Activated CD8-positive, alpha-beta memory T cell treated with anti-CD3 and anti-CD28 coated beads for 48 hours (primary cell): ENCODE measurements at places on chromosomes 16 and 17.

DNA sequence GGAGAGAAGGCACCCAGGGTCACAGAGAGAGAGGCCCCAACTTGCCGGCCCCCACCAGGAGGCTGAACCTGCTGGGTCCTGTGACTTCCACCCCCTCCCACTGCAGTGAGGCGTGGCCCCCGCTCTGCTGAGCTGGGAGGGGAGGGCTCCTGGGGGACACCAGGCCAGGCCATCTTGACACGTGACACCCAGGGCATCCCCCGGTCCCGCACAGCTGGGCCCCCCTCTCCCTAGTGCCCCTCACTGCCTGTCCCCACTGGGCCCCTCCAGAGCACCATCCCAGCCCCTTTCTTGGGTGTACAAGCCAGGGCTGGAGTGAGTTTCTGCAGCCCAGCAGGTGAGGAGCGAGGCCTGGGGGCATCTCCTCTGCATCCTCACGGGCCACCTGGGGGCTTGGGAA, 12.4 kb downstream of the UBALD1 start:
- DNase-seq: no peak

DNA sequence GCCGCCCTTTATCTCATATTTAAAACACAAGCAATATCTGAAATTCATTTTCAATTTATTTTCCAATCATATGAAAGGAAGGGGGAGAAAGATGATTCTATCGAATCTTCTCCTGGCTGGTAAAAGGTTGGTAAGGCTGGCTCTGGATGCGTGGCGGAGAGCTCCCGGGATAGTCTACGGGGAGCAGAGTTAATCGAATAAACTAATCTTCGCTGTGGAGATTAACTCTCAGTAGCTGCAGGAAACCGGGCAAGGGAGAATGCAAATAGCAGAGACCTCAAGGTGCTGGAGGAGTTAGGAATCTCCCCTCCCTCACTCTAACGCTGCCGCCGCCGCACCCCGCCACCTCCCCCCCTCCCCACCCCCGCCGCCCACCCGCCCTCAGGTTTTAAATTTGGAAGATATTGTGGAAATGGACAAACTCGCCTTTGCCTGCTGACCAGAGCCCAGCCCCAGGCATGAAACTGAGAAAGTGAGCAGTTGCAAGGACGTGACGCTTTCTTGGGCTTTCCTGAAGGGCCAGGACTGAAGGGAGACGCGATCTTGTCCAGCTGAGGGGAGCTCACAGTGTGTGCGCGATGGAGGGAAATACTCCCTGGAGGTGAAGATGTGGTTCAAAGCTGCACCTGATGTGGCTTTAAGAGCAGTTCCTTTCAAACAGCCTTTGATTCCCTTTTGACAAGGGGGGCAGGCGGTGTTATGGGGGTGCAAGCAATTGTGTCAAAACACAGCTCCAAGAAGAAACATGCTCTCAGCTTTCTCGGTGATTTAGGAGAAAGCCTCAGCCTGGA, 308.2 kb upstream of the IRX3 start:
- no peak for DNase-seq

DNA sequence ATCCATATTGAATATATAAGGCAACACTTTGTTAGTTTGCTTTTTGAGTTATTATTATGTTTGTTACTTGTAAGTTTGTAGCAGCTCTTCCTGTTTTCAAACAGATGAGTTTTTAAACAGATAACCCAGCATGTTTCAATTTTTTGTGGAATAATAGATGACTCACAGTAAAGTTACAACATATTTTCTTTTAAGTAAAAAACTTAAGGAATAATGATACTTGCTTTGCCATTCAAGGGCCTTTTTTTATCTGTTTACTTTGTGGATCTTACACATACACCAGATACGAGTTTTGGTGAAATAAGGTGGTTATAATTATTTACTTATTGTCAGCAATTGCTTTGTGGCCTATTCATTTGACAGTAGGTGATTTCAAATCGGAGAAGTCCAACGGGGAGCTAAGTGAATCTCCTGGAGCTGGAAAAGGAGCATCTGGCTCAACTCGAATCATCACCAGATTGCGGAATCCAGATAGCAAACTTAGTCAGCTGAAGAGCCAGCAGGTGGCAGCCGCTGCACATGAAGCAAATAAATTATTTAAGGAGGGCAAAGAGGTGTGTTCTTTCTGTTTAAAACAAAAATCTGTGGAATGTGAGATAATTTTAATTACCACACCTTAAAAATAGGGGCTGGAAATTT, 66.3 kb downstream of the BPTF start:
- DNase-seq: no peak

DNA sequence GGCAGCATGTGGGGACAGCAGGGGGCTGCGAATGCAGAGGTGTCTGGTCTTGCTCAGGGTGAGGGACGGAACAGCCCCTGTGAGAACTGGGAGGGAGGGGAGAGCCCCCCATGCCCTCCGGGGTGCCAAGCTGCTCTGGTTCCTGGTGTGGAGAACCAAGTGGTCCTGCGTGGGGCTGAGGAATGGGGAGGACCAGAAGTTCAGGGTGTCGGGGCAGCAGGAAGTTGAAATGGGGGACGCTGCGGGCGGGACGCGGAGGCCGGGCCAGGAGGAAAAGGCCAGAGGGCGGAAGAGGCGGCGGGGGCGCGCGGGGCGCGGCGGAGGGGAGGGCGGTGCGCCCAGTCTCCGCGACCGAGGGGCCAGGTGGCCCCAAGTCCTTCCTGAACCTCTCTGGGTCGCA, 3.6 kb downstream of the ALDH3A1 start:
- DNase-seq: no peak

GRCh38 chr17:62899361-62899760, 66.7 kb upstream of the TANC2 start:
- DNase-seq: no peak

- DNase-seq: no peak
Observed at GRCh38 chr16:85220964-85221731, 108.9 kb upstream of the CIBAR2 start.

DNA sequence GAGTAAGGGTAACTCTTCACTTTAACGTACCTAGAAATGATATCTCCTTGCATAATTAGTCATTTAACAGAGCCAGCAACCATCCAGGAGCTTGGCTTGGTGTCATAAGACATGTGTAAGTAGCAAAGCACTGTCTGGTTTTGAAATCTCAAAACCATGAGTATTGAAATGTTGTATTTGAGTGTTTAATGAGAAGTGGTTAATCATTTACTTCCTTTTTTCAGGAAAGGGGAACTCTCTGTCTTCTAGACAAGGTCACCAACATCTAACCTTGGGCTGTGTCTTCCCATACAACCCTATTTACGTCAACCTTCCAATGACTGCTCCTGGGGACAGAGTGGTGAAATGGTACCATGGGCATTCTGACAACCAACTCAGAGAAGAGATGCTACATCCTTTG, 27.1 kb downstream of the PMP22 start:
- no peak for DNase-seq

- no peak for DNase-seq
Observed at GRCh38 chr17:66809408-66809807, 25.5 kb upstream of the CACNG5 start.

DNA sequence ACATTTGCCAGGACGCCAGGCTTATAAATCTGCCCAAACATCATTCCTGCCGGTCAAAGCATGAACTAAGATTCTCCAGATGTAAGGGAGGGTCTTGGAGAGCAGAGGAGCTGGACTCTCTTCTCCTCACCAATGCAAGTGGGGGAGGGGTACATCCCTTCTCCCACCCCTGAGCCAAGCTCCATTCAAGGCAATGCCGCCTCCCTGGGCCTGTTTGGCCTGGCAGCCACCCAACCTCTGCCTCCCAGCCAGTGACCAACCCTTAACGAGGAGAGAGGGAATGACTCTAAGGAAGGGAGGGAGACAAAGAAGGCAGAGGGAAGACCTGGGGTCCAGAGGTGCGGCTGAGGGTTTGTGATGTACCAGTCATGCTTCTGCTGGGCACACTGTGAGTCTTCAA, 13.8 kb downstream of the C17orf50 start:
- DNase-seq: no peak

GRCh38 chr16:47721006-47721637, 260.0 kb downstream of the PHKB start:
- DNase-seq: no peak

- peak; percentile 71 for DNase-seq
Observed at GRCh38 chr17:50139950-50140885, 10.3 kb upstream of the SAMD14 start.

GRCh38 chr16:56916571-56917403, 15.2 kb upstream of the HERPUD1 start:
- no peak for DNase-seq

- no peak for DNase-seq
Observed at GRCh38 chr17:17129466-17129865, 76.7 kb downstream of the PLD6 start.

DNA sequence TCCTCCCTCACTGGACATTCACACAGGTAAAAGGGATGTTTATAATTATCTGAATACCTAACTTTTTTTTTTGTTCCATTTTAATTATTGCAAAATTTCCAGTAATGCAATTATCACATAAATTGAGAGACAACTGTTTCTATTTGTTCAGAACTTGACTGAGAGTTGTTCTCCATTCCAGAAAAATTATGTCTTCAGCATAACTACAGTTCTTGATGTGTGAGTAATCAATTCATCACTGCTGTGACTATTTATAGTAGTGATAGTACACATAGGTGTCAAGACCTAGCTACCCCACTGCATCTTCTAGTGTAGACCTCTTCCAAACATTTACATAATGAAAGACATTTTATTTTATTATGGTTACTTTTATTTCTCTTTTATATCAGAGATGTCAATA, 5.8 kb upstream of the TNRC6A start:
- no peak for DNase-seq

DNA sequence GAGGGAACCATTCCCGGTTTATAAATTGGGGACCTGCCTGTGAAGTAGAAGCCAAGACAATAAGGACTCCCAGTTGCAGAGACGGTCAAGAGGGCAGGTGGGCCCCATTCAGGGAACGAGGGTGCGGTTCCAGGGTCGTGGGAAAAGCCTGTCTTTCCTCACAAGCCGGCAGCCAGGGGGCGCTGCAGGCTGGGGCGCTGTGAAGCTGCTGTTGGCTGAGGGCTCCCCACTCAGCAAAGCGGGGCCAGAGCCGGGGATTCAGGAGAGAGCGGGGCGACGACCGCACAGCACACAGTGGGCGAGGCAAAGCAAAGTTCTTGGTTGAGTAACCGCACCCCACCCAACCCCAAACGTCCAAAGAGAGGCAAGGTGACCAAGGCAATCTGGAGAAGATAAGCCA, 24.9 kb downstream of the CDRT15 start:
- DNase-seq: no peak

DNA sequence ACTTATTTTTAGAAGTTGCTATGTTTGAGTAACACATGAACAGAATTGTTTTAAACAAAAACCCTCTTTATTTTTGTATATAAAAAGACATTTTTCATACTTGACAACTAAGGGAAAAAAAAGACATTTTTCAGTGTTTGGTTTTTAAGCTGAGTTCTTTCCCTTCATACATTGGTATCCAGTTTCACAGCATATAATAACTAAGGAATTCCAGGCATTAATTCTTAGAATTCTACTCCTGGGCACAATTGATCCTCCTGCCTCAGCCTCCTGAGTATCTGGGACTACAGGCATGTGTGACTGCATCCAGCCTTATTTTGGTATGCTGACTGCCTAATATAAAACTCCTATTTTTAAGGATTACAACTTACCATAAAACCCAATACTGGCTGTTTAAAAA, 8.4 kb downstream of the FBXO47 start:
- no peak for DNase-seq

- DNase-seq: no peak
Observed at GRCh38 chr16:11082108-11082859, 137.9 kb downstream of the CLEC16A start.

DNA sequence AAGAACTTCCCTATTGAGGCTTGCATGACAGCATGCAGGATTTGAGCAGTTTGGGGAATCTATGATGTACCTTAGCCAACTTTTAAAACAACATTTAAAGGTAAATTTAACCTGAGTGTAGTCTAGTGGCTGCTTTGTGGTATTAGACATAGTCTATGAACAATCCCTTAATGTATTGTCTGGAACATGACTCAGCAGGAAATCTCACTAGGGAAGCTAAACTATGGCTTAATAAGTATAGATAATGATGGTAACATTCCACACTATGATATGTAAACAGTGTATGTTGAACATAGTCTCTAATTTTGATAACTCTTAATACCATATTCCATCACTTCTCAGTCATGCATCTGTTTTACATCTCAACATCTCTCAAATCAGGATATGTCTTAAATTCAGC, 52.1 kb upstream of the SLC12A3 start:
- DNase-seq: no peak

GRCh38 chr17:83190004-83190385, 110.6 kb downstream of the METRNL start:
- no peak for DNase-seq

GRCh38 chr16:11677959-11678881, 10.0 kb downstream of the SNN start:
- DNase-seq: no peak

DNA sequence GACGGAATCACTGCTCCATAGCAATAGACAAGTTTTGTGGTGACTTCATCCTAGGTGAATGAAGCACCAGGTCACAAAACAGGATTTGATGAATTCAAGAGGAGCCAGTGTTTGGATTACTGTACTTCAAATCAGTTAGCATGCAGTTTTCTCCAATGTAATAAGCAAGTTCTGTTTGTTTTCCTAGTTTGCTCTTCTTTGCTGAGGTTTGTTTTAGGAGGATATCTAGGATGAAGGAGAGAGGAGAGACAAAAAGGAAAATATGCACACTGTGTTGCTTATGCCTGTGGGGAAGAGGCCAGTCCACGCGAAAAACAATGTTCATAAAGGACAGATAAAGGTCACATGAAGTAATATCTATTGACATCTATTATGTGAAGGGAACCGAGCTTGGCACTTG, 9.0 kb downstream of the KRT37 start:
- no peak for DNase-seq

GRCh38 chr16:68290450-68290849, 20.3 kb downstream of the SLC7A6OS start:
- no peak for DNase-seq

GRCh38 chr16:87306516-87306915, 10.7 kb downstream of the C16orf95 start:
- no peak for DNase-seq

- DNase-seq: no peak
Observed at GRCh38 chr17:70855401-70856054, 686.2 kb downstream of the KCNJ2 start.

DNA sequence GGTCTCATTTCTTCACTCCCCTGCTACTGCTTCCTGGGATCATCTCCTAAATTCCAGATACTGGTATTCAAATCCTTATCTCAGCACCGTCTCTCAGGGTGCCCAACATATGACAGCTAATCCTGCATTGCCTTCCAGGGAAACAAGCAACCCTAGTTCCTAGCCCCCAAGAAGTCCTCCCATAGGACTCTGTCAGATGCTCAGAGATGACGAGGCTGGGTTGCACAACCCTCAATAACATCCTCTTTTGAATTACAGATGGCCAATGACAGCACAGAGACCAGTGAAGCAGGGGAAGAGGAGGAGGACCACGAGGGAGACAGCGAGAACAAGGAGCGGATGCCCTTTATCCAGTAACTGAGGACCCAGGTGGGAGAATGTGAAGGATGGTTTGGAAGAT, 45.0 kb upstream of the CLEC3A start:
- DNase-seq: no peak

GRCh38 chr17:37278247-37278894, 97.4 kb upstream of the C17orf78 start:
- no peak for DNase-seq
